Skeletal muscle cell (primary cell): ENCODE measurements at places on chromosomes 4 and X.

DNA sequence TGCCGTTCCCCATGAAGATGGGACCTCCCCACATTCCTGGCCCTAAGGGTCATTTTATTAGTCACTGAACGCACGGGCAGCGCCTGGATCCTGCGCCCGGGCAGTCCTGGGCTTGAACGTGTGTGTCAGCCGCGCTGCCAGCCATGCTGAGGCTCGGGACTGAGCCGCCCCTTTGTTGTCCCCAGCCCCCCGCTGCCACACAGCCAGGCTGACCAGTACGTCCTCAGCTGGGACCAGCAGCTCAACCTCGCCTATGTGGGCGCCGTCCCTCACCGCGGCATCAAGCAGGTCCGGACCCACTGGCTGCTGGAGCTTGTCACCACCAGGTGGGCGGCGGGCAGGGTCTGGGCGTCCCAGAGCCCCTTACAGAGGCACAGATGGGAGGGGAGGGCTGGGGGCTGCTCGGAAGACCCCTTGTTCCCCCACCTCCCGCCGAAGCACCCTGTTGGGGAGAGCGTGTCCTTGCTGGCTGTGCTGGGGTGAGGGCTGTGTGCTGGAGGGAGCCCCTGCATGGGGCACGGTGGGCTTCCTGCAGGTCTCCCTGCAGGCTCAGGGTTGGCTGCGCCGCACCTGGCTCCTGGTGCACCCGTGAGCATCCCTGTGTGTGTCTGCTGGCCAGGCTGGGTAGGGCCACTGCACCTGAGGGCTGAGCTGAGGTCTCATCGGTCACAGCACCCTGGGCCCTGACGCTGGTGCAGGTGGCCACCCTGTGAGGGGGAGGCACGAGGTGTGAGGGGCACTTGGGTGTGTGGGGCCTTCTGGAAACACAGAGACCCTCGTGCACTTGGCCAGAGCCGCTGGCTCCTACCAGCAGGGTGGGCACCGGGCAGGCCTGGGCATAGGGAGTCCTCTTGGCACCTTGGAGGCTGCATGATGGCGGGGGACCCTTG, 1.0 kb downstream of the IDUA start:
- DNase-seq: no peak

GRCh38 chr4:40466789-40467188, 131.7 kb downstream of the CHRNA9 start:
- DNase-seq: no peak

- DNase-seq: no peak
These were observed 65.6 kb upstream of the BMP2K start for GRCh38 chr4:78710536-78710935.

DNA sequence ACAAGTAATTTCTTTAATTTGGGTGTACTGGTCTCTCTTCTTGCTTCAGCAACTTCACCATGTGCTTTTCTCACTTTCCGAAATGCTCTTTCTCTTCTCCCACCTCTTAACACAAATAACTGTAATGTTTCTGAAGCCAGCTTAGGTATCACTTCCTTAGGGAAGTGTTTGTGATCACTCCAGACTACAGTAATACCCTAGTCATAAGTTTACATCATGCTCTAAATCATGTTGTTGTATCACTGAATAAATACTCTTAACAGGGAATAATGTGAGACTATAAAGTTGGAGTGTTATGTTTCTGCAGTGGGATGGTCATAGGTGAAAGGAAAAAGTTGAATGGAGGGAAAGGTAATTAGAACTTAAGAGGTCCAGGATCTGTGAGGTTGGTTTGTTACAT, 712.3 kb downstream of the C4orf33 start:
- DNase-seq: no peak

- DNase-seq: no peak
These were observed 1026.2 kb downstream of the DMD start for GRCh38 chrX:32185160-32185559.

- no peak for DNase-seq
These were observed 22.0 kb upstream of the ZCCHC4 start for GRCh38 chr4:25290490-25291067.

DNA sequence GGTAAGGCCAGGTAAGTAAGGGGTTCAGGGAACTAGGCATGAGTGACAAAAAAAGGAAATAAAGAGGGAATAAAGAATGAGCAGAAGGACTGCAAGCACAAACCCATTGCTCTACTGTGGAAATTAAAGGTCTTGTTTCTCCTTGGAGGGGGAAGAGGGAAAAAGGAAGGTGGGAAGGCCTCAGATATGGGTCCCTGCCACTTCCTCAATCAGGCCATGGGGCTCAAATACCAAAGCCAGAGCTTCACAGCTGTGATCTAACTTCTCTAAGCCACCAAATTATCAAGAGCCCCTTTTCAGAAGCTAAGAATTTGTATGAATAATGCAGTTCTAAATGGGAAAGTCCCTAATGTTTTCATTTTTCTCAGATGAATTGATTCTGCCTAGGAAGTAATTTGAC, 4.7 kb downstream of the USP51 start:
- no peak for DNase-seq

- no peak for DNase-seq
These were observed 39.1 kb downstream of the PSAPL1 start for GRCh38 chr4:7395645-7396044.

DNA sequence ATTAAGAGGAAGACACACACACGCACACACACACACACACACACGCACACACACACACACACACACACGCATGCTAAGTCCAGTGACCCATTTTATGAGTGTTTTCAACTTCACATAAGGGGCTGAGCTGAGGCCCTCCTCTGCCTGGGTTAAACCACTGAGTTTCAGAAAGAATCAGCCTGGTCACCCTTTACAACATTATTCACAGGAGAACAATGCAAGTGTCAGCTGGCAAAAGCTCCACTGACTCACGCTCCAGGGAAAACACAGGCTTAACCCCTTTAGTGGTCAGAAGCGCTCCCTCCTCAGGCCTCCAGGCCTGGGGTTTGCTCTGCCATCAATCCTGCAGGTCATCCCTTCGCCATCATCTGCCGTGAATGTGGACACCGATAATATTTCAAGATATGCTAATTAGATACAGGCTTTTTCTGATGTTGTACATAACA, 46.9 kb downstream of the ACOX3 start:
- DNase-seq: peak; percentile 95

DNA sequence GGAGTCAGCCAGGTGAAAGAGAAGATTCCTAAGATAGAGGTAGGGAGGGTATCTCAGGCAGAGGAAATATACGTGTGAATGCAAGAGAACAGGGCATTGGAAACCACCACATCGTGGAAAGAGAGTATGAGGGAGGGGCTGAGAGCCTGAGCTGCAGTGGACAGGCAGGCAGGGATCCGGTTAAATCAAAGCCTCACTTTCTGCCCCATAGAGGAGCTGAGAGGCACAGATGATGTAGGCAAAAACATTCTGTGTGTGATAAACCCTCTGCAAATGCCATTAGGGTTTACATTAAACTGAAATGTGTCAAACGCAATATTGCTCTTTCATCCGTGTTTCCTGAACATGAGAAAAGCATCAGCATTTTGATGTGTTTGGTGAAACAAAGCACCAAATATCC, 298.1 kb upstream of the TAPT1 start:
- no peak for DNase-seq

DNA sequence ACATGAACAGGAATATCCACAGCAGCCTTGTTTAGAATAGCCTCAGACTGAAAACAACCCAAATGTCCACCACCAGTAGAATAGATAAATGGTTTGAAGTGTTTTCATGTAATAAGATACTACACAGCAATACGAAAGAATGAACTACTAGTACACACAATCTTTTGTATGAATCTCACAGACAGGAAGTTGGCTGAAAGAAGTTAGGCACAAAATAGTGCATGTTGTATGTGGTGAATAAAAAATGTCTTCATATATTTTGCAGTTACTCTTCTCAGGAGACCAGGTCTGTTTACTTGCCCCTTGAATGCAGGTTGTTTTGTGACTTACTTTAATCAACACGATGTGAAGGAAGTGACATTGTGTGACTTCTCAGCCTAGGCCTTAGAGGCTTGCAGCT, 75.9 kb upstream of the LEF1 start:
- no peak for DNase-seq

- peak; percentile 55 for DNase-seq
These were observed 239.2 kb downstream of the ANK2 start for GRCh38 chr4:113288696-113289095.

DNA sequence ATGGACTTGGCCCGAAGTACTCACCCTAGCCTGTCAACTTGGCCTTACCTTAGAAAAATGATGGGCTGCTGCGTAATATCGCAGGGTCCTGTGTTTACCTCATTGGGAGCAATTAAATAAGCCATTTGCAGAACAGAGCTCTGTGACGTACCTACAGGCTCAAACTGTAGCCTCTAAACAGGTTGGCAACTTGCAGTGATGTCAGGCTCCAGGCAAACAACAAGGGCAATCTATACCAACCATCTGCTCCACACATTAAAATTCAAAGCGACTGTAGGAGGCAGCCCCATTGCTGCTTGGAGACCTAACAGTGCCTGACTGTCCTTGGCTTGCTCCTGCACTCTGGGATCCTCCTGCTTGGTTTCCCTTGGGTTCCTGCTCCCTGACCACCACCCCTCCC, 17.2 kb downstream of the VGLL1 start:
- DNase-seq: no peak

DNA sequence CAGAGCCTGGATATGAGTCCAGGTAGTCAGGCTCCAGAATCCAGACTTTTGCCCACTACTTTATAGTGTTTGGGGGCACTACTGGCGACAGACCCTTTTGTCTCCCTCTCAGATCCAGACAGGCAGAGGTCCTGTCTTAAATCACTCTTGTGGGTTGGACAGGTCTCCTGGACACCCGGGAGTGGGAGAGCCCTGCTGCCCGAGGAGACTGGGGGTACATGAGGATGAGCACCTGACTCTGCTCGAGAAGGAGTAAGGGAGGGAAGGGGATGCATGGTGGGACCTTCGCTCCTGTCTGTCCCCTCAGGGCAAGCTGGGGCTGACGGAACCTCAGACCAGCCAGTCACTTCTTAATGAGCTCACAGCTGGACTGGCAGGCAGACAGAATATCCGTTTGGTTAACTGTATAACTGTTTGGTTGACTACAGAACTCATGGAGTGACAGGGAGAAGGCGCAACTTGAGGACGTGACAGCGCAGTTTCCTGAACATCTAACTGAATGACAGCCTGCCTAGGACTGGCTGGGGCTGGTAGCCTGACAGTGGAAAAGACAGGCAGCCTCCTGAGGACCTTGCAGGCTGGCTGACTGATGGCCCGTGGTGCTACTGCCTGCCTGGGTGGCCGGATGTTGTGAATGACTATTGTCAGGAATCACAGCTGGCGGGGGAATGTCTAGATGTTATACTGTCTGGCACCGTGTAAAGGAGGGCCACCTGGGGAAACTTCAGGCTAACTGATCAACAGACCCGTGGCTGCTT, 1.6 kb upstream of the SUV39H1 start:
- no peak for DNase-seq

- no peak for DNase-seq
These were observed 53.8 kb downstream of the ZFYVE28 start for GRCh38 chr4:2364654-2365053.

GRCh38 chr4:120775431-120775830, 147.1 kb downstream of the PRDM5 start:
- DNase-seq: no peak

GRCh38 chr4:38232741-38233140, 272.5 kb downstream of the PTTG2 start:
- no peak for DNase-seq

DNA sequence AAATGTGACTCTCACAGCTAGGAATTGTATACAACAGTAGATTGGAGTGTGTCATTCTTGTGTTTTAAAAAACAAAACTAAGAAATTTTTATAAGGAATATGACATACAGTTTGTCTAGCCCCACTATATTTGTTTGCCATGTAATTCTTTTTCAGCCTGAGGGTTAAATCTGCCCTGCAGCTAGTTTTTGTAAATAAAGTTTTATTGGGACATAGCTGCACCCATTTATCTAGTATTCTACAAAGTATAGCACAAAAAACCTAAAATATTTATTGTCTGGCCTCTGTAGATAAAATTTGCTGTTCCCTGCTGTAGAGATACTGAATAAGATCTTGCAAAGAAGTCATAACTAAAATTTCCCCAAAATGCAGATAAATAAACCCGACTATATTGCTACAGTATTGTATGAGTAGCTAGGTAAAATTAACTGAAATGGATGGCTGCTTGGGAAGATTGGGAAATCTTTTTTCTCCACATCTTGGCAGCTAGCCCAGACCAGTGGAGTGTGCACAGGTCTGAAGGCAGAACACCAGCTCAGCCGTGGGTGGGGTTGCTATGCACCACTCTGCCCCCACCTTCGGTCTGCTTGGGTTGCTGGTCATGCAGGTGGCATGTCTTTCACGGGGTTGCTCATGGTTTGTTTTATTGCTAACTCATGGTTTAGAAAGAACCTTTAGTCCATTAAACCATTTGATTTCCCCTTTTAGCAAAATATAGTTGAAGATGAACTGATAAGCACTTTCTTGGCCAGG, 127.9 kb downstream of the KLHL8 start:
- DNase-seq: peak; percentile 92

GRCh38 chr4:123415576-123415975, 19.0 kb downstream of the SPRY1 start:
- no peak for DNase-seq

DNA sequence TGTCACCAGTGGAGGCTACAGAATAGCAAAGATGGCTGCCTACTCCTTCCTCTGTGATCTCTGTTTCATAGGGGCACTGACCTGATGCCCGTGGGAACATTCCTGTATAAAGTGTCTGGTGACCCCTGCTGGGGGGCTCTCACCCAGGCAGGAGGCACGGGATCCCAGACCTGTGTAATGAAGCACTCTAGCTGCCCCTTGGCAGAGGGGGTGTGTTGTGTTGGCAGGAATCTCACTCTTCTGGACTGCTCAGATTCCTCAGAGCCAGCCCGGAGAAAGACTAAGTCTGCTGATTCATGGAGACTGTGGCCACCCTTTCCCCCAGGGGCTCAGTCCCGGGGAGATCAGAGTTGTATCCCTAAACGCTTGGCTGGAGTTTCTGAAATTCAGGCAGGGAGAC, 648.3 kb downstream of the SPRY1 start:
- no peak for DNase-seq

DNA sequence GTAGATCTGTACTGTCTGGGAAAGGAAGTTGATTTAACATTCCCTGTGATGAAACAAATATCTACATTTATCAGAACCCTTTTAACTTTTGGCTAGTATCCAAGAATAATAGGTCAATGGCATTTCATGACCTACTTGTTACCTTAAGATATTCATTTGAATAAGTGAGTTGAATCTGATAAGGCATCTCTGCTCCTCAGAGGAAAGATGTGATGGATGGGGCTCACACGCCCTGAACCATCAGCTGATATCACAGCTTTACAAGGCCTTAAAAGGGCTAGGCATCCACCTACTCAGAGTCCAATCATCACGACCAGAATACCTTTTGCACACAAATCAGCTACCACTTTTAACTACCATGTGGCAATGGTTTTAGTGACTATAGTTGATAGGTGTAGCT, 90.2 kb upstream of the PDLIM3 start:
- no peak for DNase-seq

- DNase-seq: no peak
These were observed 3.5 kb downstream of the ZAR1 start for GRCh38 chr4:48493452-48494100.

DNA sequence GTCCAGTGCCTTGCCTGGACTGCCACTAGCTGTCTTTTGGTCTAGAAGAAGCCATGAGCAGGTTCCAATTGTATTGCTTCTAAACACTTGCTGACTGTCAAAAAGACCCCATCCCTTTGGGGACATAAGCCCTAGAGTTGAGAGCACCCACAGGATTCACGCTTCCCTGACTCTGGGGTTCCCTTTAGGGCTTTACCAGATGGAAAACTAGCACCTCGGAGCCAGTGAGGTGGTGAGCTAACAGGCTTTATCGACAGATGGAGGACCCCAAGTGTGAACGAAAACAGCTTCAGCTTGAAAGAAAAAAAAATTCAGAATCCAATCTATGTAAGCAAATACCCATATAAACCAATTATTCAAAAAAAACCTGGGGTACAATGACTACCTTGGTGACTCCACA, 90.8 kb downstream of the NAA11 start:
- no peak for DNase-seq
